ENCODE measurements at places on chromosomes 2 and 18.

GRCh38 chr2:28828382-28828781 lies 17.7 kb downstream of the SPDYA start:
- peak; percentile 7 for DNase-seq

DNA sequence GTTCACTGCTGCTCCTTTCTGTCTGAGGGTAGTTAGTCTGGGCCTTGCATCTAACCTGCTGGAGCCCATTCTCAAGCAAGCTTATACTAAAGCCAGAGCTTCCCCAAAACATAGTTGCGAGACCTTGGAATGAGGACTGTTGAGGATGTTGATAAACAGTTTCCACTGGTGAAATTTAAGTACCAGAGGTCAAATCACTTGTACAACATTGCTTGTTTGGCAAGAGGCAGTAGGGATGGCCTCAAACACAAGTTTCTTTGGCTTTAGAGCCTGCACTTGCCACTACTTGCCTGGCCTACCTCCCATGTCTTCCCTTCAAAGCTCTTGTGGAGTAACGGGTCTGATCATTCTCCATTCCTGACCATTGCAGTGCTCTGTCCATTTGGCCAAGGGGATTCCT lies 262.7 kb downstream of the FHOD3 start:
- no peak for DNase-seq

DNA sequence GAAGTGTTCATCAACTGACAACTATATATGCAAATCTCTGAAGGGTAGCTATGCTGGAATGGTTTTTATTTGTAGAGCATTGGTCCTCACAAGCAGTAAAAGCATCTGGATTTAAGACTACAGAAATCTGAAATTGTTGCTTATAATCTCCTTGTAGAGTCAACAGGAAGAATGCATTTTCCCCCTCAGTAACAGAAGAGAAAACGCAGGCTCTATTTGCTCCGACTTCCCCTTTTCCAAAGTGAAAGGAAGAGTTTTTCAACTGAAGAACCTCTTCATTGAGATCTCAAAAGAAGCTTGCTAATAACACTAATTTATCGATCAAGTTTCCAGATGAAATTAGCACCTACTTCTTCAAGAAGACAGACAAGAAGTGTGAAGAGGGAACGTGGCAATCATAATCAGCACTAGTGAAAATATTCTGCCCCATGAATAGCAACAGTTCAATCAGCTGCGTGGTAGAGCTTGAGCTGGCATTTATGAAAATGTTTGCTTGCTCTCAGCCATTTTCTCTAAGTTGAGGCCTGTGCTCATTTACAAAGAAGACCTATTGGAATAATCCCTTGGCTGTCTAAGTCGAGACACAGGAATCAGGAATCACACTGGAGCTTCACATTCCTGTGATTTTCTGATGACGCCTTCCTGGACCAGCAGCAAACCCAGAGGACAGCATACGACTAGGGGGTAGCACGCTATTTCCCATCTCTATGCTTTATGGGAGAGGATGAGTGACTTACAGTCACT lies 43.7 kb downstream of the TGIF1 start:
- DNase-seq = no peak

DNA sequence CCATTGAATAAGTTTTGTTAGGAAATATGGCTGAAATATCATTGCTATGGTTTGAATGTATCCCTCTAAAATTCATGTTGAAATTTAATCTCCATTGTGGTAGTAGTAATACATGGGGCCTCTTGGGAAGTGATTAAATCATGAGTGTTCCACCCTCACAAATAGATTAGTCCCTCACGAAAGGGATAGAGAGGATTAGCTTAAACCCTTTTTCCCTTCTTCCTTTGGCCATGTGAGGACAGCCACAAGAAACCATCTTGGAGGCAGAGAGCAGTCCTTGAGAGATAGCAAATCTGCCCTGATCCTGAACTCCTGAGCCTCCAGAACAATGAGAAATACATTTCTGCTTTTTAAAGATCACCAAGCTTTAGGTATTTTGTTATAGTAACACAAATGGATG lies 274.2 kb downstream of the CDH19 start:
- no peak for DNase-seq
